DMS79 (cell line): ENCODE measurements at places on chromosomes 6 and 20.

DNA sequence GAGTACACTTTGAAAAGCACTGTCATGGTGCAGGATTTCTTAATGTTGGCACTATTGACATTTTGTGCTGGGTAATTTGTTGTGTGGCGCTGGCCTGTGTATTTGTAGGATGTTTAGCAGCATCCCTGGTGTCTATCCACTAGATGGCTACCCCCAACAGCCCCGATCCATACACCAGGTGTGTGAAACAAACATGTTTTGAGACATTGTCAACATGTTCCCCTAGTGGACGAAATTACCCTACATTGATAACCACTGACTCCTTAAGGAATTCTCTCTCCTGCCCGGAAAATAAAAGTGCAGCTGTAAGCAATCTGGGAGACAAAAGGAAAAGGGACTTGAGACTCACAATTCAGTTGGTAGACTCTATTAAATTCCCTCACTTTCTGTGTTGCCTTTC lies 52.6 kb upstream of the TMEM200A start:
- no peak for DNase-seq

DNA sequence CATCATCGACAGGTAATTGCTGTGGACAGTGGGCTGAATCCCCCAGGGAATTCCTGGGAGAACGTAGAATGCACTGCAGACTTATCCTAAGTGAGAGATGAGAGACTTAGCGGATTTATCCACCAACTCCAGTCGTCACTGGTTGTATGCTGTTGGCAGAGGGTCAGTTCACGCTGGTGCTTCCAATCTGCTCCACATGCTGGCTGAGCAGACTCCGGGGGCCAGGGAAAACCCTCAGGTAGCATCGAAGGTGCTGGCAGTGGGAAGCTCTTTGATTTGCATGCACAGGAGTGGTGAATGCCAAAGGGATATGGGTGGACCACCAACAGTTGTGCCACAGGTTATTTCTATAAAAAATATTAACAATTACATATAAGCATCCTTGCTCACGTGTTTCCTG lies 20.2 kb downstream of the TTLL9 start:
- no peak for DNase-seq

DNA sequence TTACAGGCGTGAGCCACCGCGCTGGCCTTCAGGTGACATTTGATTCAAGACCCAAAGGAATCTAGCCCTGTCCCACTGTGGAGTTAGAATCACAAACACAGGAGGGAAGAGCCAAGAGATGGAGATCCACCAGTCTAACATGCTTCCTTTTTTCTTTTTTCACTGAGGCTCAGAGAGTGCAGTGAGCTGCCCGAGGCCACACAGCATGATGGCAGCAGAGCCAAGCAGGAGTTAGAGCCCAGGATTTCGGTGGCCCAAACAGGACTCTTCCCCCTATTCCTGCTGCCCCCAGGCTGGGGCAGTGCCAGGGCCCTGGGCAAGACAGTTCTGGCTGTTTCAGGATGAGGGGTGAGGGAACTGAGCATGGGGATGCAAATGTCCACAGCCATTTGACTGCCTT lies 8.1 kb upstream of the SPDEF start:
- DNase-seq: no peak

DNA sequence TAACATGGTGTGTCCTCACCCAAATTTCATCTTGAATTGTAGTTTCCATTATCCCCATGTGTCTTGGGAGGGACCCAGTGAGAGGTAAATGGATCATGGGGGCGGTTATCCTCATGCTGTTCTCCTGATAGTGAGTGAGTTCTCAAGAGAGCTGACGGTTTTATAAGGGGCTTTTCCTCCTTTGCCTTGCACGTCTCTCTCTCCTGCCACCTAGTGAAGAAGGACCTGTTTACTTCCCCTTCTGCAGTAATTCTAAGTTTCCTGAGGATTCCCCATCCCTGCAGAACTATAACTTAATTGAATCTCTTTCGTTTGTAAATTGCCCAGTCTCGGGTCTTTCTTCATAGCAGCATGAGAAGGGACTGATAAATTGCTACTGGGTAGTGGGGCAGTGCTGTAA lies 789.3 kb downstream of the FRK start:
- no peak for DNase-seq

GRCh38 chr20:48614593-48615274 lies 213.1 kb downstream of the PREX1 start:
- DNase-seq: no peak

- DNase-seq: no peak
These were observed 1.1 kb upstream of the OPN5 start for GRCh38 chr6:47780510-47781356.
